ENCODE measurements at places on chromosomes 4 and X. TPM values are rescaled to one million over a fixed set of nuclear protein-coding genes. Genes with fewer than 3 reads are reported as not detected.

GRCh38 chr4:84666439-84666838 is 83.5 kb downstream of the CDS1 start:
- DNase-seq = no peak

- no peak for DNase-seq
Observed at GRCh38 chr4:158826057-158826456, 57.2 kb downstream of the FNIP2 start.

DNA sequence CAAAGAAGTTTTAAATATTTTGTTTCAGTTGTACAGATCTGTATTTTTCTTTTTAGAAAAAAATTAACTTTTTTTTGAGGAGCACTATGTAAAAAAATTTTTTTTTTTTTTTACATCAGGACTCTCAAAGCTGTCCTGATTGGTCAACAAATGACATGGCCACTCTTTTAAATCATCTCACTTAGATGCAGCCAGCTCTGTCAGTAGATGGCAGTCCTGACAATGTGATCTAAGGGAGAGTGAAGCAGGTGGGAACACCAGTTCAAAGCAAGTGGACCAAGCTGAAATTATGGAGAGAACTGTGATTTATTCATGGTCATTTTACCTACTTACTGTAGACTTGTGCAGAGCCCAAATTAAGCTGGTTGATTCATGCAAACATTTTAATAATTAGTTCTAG is 174.7 kb upstream of the GPRIN3 start:
- peak; percentile 64 for DNase-seq

DNA sequence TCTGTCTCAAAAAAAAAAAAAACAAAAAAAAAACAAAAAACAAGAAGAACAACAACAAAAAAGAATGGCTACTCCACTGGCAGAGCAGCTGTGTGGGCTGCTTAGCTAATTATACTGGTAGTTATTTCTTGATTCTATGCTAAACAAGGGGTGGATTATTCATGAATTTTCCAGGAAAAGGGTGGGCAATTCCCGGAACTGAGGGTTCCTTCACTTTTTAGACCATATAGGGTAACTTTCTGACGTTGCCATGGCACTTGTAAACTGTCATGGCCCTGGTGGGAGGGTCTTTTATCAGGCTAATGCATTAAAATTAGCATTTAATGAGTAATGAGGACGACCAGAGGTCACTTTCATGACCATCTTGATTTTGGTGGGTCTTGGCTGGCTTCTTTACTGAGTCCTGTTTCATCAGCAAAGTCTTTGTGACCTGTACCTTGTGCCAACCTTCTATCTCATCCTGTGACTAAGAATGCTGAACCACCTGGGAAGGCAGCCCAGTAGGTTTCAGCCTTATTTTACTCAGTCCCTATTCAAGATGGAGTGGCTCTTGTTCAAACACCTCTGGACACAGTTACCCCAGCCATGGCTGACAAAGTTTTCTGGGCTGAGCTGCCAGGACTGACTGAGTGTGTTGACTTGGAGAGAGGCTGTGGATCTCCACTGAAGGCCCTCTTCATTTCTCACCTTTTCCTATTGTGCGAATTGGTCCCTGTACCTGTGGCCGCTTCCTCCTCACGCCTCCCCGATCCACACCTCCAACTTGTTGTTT is 1.3 kb upstream of the OCIAD2 start:
- no peak for DNase-seq

PABPC1L2A gene
- not detected for total RNA-seq

BCLAF3 gene
- total RNA-seq = 3.2 TPM

- no peak for DNase-seq
Observed at GRCh38 chr4:37999965-38000364, 39.8 kb downstream of the PTTG2 start.

GLOD5 gene
- not detected for total RNA-seq

GRCh38 chrX:15820106-15821073 is 30.1 kb downstream of the ZRSR2 start:
- no peak for DNase-seq

DNA sequence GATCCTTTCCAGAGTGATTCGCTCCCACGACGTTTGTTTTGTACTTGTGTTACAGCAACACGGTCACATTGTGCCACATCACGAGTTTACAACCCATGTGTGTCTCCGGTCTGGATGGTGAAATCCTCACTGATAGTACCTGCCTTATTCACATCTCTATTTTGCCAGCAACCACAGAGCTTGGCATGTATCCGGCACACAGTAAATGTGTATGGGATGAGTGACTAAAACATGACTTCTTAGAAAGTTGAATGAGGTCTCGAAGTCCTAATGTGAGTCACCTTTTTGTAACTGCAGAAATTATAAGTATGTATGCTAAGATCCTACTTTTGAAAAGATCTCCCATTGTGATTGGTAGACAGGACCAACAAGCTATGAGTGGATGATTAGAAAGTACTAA is 7.5 kb downstream of the STOX2 start:
- DNase-seq = no peak

NSUN7 gene
- 0.21 TPM for total RNA-seq

DNA sequence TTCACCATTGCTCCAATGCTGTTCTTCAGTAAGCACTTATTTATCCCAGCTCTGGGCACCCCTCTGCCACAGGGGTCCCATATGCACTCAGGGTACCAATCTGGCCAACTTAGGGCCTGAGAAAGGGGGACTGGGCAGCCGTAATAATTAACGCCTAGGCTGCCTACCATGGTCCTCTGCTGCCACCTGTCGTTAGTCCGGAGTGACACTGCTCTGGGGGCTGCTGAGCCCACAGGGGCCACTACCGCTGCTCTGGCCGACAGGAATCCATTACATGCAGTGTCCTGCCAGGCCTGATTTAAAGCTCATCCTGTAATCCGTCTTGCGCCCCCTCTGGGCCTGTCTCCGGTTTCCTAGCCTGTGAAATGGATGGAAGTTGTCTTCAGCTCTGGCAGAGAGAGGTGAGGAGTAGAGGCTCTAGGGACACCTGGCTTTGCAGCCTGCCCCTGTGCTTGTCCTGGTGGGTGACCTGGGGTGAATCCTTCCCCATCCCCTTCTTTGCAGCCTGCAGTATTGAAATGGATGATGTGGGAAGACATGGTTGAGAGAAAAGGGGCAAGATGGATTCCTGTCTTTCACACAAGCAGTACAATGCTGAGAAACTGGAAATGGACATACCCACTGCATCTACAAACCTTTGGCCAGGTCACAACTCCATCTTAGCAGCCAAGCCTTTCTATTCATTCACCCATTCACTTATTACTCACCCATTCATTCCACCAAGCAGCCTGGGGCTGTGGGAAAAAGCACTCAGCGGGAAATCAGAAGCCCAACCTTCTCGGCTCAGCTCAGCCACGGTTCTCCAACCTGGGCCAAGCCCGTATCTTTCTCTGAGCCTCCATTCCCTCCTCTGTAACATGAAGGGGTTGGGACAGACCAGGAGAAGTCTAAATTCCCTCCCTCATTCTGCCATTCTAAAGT is 116.3 kb upstream of the NALF2 start:
- peak; percentile 1 for DNase-seq
